ENCODE measurements at places on chromosomes 2 and 18.
A peak's percentile ranks its signal among the peaks of the same experiment; 100 is the strongest.

GRCh38 chr2:106892048-106892447 is 6.1 kb upstream of the ST6GAL2 start:
- no peak for DNase-seq

GRCh38 chr2:25431604-25432003 is 89.9 kb upstream of the DNMT3A start:
- DNase-seq = no peak

DNA sequence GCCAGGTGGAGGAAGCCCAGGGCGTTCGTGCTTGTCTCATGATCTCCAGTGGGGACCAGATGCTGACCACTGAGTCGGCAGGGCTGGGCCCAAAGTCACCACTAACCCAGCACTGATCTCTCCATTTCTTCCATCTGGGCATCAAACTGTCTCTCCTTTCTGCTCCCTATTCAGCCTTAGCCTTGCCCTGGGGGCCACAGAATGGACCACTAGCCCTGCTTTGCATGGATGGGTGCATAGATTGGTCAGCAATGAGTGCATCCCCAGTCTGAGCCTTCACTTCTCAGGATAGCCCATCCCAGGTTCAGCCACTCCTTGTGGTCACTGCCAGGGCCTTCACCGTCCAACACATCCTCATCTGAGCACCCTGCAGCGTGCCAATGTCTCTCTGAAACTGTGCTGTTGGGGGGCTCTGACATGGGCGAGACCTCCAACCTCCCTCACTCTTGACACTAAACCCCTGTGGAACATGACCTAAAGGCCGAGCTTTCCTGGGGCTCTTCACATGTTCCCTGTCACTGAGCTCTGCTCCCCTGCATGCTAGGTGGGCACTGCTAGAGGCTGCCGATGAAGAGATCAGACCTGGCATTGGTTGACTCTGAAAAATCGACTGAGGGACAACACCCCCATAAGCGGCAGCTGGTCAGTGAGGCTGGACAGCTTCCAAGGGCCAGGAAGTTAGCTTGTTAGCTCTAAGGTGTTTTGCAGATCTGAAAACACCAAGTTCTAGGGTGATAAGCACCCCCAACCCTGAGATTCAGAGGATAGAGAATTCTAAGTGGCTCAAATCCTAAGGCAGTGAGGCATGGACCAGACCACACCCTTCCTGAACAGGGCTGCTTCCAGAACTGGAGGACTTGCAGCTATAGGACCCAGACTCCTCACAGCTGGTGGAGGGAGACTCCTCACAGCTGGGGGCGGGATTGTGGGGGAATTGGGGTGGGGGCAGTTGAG is 61.7 kb downstream of the HS1BP3 start:
- DNase-seq = no peak

GRCh38 chr2:11371092-11371937 is 26.9 kb upstream of the ROCK2 start:
- DNase-seq = no peak

DNA sequence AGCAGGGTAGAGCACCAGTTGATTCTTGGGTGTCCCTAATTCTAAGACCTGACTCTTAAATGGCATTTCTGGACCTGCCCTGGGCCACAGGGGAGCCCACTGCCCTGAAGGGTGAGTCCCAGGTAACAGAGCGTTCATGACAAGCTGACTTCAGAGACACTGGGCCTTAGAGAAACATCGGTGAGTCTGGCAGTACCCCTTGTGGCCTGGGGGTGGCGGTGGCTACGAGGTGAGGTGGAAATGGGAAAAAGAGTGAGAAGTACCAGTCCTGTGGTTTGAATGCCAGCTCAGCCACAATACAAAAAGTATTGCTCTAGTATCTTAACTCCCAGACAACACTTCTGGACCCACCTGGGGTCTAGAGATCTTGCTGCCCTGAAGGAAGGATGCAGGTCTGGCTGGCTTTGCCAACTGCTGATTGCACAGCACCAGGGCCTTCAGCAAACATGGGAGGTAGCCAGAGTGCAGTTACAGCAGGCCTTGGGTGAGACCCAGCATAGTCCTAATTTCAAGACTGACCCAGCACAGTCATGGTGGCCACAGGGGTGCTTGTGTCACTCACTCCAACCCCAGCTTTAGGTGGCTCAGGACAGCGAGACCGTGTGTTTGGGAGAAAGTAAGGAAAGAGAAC is 44.5 kb downstream of the USP34 start:
- peak; percentile 13 for DNase-seq

DNA sequence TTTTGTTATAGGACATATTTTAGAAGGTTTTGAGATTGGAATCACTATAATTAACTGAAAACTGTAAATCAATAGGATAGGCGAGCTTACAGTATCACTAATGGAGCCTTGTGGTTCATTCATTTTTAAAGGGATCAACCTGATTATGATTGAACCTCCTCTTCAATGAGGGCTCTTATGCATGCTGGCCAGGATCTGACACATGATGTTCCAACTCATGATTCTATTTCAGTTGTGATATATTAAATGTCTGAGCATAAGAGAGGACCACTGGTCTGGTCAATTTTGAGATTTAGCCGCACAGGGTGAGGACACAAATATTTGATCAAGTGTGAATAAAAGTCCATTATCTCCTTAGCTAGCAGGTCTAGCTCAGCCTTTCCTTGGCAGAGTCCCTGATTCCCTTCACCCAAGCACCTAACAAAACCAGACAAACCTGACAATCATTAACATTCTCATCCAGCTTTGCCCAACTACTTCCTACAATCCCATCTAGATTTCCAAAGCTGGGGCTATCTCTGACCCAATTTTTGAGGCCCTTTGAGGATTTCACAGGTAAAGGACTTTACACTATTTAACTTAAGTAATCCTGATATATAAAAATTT is 6.9 kb upstream of the MAP4K4 start:
- no peak for DNase-seq

GRCh38 chr18:13474907-13475545 is 251.3 kb downstream of the FAM210A start:
- DNase-seq = no peak

DNA sequence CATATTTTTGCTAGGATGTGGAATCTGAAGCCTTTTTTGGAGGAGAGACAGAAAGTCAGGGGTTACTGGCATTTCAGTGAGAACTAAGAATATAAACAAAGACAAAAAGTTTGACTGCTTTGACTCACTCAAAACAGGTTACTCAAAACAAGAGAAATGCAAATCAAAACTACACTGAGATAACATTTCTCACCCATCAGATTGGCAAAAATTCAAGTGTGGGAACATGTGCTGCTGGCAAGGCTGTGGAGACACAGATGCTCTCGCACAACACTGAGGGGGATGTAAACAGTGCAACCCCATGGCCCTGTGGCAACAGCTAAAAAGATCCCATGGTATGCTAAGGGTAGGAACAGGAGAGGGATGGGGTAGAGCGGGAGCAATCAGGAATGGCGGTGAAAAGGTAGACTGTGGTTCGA is 86.6 kb downstream of the DTNB start:
- no peak for DNase-seq

- DNase-seq = no peak
These were observed 64.0 kb upstream of the GALNT5 start for GRCh38 chr2:157193461-157193860.

DNA sequence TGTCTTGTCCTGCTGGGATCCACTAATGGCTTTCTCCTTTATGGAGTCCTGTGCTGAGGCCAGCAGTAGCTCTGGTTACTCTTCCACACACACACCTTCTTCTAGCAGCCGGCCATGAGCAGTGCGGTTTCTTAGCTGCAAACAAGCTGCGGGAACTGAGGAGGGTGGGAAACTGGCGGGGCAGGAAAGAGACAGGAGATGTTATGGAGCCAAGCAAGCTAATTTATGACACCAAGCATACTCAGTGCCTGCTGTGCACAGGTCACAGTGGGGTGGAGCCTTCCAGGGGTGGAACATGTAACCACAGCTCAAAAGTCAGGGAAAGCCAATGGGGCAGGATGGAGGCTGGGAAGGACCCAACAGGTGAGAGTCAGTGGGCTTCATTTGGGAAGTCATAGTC is 180.8 kb downstream of the FAM210A start:
- no peak for DNase-seq

GRCh38 chr2:66255867-66256266 is 179.1 kb upstream of the MEIS1 start:
- DNase-seq = no peak

DNA sequence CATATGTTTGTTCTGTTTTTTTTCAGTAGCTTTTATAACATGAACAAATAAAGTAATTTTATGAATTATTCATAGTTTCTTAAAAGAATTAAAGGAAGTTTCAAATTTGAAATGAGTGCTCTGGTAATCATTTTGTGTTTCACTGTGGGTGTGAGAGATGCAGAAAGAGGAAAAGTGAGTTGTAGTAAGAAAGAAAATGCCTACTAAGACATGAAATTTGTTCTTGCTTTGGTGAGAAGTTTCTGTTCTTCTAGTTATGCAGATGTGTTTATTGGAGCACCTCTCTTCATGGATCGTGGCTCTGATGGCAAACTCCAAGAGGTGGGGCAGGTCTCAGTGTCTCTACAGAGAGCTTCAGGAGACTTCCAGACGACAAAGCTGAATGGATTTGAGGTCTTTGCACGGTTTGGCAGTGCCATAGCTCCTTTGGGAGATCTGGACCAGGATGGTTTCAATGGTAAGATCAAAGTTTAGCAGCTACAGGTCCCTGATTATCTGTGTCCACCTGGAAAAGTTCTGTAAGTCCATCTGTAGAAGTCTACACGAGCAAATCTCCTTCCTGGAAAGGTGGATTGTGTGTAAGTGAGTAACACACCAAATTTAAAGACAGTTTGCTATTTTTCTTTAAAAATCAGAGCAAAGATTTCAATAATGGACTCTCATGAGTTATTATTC is 51.4 kb downstream of the ITGAV start:
- no peak for DNase-seq

GRCh38 chr18:78429127-78430108 is 550.2 kb upstream of the SALL3 start:
- DNase-seq = no peak

GRCh38 chr18:79258447-79258846 is 137.3 kb upstream of the NFATC1 start:
- no peak for DNase-seq

DNA sequence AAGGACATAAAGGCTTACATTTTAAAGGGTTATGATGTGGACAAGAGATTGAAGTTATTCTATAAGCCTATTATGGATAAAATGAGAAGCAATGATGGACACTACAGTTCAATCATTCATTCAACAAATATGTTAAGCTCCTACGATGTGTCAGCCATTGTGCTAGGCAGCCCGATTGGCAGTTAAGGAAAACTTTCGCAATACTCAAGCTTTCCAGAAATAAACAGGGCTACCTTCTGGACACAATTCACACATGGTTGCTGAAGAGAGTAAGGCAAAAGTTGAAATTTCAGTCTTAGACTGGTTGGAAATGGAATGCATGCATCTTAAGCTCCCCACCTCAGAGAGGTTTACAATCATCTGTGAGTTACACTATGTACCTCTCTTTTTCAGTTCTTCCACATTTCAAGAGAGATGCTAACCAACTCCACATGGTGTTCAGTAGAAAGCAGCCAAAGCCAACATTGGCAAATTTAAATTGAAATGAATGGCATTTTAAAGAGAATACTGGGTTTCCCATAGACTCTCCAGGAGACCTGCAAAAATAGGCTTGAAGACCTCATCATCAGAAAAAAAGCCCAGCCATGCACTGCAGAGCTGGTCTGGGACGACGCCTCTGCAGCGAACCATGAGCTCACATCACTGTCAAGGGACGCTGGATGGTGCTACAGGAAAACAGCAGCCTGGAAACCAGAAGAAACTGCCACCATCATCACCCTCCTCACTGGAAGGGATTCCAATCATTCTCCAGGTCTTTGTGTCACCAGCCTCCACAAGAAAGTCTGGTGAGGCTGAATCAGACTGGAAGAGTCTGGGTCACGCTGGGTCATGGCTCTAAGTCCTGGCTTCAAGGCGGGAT is 276.3 kb downstream of the AFF3 start:
- DNase-seq = no peak

DNA sequence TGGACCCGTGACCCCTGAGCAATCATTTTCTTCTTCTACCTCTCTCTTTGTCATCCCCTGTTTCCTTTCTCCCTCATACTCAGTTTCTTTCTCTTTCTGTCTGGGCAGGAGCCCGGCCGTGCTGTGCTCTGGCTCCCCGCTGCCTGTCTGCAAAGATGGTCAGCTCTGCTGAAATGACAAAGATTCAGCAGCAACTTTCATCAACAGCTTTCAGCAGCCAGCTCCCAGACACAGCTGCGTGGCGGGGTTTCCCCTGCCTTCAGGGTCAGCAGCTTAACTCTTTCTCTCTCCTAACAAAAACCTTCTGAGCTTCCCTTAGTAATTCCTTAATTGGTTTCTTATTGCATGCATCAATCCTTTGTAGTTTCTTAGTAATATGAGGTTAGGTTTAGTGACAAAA is 1234.4 kb downstream of the CNTNAP5 start:
- DNase-seq = no peak

- no peak for DNase-seq
These were observed 17.6 kb downstream of the FMNL2 start for GRCh38 chr2:152352616-152353015.

All from SHP77 (cell line).